ENCODE measurements at places on chromosomes 3 and 15.

- no peak for DNase-seq
Measured at GRCh38 chr15:96893159-96893906, 562.8 kb downstream of the NR2F2 start.

DNA sequence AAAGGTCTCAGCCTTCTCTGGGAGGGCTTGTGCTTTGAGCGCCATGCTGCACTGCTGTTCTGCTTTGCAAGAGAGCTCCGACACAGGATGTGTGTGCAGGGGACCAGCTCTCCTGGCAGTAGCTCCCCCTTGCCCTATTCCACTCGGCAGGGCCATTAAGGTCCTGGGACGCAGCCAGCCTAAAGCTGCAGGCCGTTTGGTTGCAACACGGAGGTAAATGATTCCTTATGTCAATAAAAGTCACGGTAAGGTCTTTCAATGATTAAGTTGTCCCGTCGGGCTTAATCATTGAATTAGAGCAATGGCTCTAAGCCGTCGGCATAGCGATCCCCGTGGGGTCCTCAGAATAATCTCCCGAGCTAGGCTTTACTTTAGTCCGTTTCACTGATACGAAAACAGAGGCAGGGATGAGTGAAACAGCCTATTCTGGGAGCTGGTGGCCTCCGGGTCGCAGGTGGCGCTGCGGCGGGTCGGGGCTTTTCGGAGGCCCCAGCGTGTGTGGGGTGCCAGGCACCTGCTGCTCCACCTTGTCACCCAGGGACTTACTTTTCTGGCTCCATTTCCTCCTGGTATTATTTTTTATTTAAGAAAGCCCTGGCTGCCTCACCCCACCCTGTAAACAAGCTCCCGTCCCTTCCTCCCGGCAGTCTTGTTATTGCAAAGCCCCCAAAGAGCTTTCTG, 525.2 kb downstream of the OCA2 start:
- DNase-seq = no peak

- no peak for DNase-seq
Measured at GRCh38 chr15:53627279-53627678, 132.2 kb downstream of the WDR72 start.

DNA sequence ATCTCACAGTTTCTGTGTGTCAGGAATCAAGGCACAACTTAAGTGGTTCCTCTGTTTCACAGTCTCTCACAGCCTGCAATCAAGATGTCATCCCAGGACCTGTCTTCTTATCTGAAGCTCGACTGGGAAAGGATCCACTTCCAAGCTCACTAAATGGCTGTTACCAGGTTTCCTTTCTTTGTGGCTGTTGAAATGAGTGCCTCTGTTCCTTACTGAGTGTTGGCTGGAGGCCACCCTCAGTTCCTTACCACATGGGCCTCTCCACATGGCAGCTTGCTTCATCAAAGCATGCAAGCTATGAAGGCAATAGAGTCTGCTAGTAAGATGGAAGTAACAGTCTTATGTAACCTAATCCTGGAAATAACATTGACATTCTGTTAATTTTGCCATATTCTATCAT, 174.0 kb downstream of the ERC2 start:
- DNase-seq = no peak

GRCh38 chr3:151859233-151859673, 14.2 kb upstream of the SUCNR1 start:
- DNase-seq = no peak

DNA sequence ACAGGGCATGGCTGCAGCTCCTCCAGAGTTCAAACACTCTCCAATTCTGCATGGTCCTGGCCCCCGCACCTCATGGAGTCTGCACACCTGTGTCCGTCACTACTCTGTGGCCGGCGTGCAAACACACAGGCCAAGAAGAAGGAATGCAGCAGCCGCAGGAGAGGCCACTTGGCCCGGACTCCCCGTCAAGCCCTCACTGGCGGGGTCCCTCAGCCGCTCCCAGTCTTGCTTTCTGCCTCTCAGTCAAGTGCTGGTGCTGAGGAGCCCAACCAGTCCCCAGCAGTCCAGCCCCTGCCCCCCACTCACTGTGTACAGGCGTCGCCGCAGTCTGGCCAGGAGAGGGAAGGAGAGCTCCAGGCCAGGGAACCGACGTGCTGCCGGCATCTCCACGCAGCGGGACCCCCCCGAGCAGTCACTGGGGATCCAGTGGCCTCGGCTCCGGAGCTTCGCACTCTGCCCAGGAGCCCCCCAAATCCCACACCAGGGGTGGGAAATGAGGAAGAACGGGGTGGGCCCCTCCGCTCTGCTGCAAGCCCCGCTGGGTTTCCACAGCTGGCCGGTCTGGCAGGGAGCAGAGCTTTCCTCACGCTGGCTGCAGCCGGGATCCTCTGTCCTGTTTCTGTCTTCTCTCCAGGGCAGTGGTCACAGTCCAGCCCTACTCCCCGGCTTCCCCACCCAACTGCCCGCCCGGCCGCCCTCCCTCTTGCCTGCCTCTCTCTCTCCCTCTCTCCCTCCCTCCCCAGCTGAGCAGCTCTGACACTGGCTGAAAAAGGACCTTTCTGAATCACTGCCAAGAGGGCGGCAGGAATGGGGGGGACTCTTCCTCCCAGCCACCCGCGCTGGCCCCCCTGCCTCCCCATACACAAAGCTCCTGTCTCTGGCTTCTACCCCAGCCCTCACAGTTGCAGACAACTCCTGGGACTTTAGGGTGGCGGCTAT, 16.0 kb downstream of the TNK2 start:
- DNase-seq = no peak

- no peak for DNase-seq
Measured at GRCh38 chr3:156630773-156631093, 43.7 kb upstream of the TIPARP start.

DNA sequence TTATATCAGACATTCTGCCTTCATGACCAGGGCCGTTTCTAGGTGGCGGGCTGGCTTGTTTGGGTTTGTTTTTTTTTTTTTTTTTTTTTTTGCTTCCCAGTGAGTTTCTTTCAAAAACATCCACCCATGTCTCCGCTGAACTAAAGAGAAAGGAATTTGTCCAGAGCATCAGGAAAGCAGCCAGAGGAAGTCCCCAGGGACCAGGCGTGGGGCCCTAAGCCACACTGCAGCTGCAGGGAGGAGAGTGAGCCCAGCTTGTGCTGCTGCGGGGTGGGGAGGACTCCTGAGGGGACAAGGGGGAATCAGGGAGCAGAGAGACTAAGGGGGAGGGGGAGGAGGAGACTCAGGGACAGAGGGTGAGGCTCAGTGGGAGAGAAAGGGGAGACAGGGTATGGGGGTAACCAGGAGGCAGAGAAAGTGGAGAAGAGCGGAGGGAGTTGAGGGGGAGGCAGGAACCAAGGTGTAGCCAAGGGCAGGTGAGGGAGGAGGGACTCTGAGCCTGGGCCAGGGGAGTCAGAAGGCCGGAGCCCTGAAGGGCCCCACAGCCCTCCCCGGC, 49.5 kb downstream of the CYP11A1 start:
- no peak for DNase-seq

GRCh38 chr3:59388555-59389270, 338.9 kb upstream of the CFAP20DC start:
- DNase-seq = no peak

DNA sequence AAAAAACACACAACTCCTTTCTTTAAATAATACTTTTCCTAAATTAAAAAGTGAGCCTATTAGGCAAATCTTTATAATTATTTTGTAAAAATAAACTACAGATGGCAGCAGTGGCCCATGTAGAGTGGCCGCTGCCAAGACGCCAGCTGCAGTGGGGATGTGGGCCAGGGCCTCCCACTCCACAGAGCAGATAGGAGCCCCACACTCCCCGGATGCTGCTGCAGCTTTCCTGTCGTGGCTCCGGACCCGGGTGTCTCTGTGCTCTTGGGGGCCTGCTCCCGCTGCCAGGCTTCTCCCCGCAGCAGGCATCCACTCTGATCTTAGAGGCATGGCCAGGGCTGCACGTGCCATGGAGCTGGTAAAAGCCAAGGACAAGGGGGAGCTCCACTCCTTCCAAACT, 67.5 kb downstream of the PROS1 start:
- DNase-seq = no peak

GRCh38 chr3:85939074-85939482, 980.3 kb downstream of the CADM2 start:
- no peak for DNase-seq

DNA sequence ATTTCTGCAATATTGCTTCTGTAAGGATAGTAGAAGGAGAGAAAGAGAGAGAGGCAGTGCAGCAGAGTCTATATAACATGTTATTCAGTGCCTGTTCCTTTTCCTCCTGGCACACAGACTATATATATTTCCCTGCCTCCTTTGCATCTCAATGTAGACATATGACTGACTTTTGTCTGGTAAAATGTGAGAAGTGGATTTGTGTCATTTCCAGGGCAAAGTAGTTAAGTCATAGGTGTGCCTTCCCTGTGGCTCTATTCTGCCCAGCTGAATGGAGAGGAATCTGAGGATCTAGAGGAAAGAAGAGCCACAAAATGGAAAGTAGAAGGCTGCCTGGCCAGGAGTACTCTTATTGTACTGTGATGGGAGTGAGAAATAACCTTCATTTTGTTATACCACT, 54.6 kb upstream of the CADPS start:
- no peak for DNase-seq

Data from NCI-H1048 (cell line).